ENCODE measurements at places on chromosomes 3 and 15. TPM values are rescaled to one million over a fixed set of nuclear protein-coding genes. Genes with fewer than 3 reads are reported as not detected.

- DNase-seq, result no peak
Measured at GRCh38 chr3:130712718-130713423, 33.8 kb downstream of the PIK3R4 start.

DNA sequence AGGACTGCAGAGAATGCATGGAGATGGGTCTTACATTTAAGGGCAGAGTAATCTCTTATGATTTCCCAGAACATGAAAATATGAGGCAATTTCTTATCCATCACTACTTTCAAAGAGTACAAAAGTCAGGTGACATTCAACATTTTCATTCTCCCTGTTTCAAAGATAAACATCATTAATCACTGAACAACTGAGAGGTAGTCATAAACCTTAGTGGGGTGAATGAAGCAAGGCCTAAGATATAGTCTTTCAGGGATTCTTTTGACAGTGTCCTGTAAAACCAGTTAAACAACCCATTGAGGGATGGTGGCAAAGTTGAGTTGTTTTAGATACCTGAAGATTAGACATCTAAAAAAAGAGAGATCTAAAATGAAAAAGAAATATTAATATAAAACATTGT lies 271.6 kb upstream of the CBLB start:
- no peak for DNase-seq

Gene EDC3
- total RNA-seq, result 49.4 TPM

Gene PAQR5
- not detected for total RNA-seq

All from T-cell (primary cell).